ENCODE measurements at places on chromosomes 7 and 10.

DNA sequence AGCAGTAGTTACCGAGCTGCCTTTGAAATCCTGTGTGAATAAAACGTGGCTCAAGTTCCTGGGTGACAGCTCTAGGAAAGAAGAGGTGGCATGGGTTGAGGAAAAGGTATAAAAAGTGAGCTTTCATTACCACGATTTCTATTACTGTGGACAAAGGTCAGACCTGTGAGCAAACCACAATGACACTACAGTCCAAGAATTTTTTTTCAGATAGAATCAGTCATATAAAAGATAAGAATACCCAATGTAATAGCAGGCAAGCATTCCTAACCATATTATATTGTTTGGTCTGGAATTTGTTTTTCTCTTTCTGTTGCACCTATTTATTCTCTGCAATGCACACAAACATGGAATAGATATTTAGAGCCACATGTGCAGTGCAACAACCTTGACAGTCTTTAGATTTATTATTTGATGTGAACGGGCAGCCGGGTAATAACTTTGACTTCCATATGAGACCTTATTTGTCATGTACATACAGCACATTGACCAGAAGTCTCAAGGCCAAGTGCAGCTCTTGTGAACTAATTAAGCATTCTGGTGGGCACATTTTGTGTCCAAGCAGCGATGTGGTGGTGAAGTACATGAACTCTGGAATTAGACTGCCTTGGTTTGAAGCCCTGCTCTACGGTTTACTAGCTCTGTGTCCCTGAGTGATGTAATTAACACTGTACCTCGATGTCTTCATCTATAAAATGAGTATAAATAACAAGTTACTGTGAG is 156.8 kb downstream of the NRCAM start:
- DNase-seq, result no peak

DNA sequence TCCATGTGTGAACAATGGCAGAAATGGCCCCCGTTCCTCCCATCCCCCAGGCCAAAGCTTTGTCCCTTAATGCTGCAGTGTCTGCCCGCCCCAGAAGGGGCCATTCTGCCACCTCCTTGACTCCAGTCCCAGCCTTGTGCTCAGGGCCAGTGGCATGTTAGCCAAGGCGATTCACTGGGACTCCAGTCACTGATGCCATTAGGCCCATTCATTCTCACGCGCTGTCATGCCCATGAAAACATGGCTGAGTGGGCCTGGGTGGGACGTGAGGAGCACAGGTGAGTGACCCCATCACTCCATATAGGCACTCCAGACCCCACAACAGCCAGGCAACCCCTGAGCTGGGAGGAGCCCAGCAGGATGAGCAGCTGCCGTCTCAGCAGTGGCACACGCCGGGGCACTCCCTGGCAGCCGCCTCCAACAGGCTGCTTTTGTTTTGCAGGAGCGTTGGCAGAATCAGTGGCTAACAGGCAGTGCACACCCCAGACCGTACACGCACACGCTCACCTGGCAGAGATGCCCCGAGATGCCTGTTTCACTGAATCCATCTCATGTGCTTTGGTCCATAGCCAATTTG is 79.5 kb downstream of the TCERG1L start:
- no peak for DNase-seq

DNA sequence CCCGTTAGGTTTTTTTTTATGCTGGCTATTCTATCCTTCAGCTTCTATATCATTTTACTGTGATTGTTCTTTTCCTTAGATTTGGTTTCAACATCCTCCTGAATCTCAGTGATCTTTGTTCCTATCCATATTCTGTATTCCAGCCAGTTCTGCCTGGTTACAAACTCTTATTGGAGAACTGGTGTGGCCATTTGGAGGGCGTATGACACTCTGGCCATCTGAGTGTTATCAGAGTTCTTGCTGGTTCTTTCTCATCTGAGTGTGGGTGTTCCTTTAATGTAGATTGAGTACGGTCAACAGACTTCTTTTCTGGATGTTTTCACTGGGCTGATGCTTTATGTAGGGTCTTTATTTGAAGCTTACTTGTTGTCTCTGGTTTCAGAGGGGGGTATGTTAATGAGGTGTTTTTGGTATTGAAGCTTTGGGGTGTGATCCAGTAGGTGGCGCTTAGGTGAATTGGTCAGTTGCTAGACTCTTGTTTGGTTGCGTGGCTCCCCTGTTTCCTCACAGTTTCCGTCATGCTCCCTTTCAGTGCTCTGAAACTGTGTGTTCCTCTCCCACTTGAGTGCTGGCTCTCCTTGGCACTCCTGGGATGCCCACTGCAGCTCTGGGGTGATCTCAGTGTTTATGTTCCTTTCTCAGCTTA is 80.7 kb downstream of the FANK1 start:
- DNase-seq, result no peak

- no peak for DNase-seq
Observed at GRCh38 chr7:128876127-128876526, 13.5 kb downstream of the ATP6V1F start.

DNA sequence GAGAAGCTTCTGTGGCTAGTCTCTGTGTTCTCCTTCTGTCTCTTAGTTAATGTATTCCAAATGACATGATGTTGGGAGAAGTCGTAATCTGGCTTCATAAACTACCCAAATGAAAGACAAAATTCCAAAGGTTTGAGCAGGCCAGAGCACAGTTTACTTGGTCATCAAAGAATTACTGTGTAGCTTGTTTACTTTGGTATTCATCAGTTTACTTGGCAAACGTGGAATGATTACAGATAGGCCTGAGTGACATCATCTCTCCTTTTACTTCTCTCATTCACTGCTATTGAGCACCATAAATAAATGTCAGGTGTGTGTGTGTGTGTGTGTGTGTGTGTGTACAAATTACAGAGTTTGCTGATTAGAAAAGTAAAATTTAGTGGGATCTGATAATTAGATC is 327.3 kb downstream of the PHTF2 start:
- DNase-seq, result no peak
